ENCODE measurements at places on chromosomes 4 and X.

- no peak for DNase-seq
These were observed 419.8 kb downstream of the GALNTL6 start for GRCh38 chr4:172232966-172233365.

DNA sequence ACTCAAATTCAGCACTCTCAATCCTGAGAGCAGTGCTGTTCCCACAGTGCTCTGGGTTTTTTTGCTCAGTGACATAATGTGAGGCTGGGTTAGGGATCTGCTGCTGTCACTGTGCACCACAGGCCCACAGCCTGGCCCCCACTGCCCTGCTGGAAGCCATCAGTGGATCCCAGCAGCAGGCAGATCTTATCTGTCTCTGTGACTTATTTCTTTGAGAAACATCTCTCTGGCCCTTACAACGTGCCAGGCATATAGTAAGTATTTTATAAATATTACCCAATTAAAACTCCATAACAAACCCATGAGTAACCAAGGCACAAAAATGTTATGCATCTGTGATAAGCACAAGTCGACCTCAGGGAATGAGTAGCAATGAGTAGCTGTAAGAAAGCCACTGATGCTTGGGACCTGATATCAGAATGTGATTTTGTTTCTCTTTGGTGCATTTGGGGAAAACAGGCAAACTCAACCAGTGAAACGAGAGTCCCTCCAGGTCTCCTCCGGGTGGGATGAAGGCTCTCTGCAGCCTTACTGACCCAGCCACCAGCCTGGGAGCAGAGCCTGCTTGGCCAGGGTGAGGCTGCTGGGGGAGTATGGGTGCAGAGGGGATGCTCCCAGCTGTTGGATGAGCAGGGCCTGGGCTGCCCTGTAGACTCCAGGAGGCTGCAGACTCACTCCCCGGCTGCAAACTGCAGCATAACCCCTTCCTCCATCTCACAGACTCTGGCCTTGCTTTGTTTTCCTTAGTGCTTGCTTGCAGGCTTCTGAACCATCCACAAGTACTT is 172.7 kb upstream of the LNX1 start:
- no peak for DNase-seq

DNA sequence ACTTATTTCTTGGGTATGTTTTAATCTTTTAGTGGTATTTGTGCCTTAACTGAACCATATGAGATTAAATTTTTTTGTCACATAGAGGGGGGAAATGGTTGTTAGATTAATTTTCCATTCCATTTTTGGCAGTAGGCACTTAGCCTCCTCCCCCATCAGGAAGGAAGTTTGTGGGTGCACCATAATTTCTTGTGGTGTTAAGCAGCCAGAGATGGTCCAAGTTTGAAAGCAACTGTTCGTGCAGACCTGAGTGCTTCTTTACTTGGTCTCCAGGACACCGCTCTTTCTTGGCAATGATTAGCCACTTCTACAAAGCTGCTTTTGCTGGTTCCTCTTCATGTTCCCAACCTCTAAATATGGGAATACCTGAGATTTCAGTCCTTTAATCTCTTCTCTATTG is 92.7 kb upstream of the RPL34 start:
- DNase-seq: no peak

GRCh38 chrX:1658071-1658491 is 43.2 kb downstream of the ASMT start:
- no peak for DNase-seq

- DNase-seq: no peak
These were observed 3.8 kb upstream of the TRIML2 start for GRCh38 chr4:188113156-188113555.

DNA sequence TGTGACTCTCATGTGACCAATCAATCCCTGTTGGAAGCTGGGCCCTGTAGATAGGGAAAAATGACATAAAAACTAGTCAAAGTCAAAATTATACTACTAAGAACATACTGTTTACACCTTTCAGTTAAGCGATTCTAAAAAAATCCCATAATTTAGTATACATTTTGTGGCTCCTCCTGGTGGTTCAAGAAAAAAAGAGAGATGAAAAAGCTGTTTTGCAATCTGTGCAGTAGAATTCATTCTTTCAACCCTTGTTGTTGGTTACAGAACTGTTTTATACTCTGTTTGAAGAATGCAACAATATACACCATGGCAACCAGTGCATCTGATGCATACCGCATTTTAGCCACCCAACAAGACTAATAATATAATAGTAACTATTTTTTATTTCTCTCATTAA is 66.8 kb upstream of the ANK2 start:
- DNase-seq: no peak

GRCh38 chr4:508675-509638 is 9.9 kb downstream of the PIGG start:
- no peak for DNase-seq

- DNase-seq: no peak
These were observed 54.5 kb downstream of the LDB2 start for GRCh38 chr4:16843831-16844508.

DNA sequence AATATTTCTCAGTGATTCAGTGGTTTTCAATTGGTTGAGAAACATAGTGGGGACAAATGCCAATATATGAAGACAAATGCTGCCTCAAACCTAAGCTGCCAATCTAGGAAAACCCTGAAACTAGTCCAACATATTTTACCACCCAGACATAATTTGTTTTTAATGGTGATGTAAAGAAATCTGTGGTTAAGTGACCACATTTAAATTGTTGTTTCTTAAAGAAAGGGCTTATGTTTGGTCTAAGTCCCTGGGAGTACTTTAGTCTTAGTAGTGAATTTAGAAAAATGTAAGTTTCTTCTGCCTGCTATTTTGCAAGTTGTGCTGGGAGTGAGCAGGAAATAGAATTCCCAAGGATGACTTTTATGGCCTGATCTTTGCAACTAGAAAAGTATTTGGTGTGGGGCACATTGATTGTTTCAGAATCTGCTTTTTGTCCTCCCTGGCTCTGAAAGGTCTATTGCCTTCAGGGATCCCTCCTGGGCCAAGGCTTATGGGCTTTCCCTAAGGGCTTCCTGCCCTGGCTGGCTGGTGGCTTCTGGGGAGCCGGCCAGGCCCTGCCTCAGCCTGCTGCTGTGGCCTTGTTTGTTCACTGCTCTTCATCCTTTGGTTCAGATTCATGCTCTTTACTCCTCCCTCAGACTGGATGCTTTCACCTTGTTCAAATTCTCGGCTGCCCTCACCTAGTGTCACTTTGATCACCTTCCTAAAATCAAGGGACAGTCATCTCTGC is 169.8 kb upstream of the JADE1 start:
- DNase-seq: no peak

DNA sequence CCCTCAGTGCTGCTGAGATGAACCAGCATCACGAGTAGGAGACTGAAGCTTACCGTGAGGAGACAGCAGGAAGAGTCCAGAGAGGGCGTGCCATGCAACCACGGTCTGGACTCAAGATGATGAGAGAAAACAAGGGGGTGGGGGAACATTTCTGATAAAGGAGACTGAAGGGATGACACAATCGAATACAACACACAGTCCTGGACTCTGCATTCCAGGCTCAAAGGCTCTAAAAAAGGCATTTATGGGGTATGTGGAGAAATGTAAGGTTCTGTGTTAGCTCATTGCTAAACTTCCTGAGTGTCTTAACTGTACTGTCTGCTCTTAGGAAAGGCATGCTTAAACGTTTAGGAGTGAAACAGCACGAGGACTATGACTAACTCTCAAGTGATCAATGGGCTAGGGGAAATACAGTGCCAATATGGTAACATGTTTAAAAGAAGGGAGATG is 20.6 kb upstream of the IRAK1 start:
- DNase-seq: no peak

DNA sequence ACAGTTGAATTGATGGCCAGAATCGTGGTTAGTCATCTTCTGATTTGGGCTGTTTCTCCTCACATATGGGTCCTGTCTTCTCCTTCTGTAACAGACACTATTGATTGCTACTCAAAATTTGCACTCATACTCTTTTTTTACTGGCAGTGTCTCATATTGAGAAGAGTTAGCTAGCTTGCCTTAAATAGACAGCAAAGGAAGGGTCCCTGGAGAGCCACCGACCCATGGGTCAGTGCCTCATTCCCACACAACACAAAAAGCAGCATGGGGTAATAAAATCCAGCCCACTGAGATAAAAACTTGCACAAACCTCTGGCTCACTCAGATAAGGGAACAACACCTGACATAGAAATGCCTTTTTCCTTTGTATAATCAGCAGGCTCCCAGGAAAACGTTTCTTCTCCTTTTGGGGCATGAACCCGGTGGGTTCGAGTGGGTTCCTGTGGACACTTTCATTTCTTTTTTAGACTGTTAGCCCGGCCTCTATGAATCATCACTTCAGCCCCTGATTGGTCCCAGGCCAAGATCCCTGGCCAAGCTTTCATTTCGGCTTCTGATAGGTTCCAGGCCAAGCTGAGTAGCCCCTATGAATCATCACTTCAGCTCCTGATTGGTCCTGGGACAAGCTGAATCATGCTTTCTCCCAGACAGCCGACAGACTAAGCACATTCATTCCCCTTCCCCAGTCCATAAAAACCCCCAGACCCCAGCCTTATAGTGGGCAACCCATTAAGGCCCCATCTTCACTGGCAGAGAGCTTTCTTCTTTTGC is 408.1 kb downstream of the DCAF12L2 start:
- no peak for DNase-seq

GRCh38 chrX:3567686-3568085 is 145.8 kb downstream of the PRKX start:
- no peak for DNase-seq

DNA sequence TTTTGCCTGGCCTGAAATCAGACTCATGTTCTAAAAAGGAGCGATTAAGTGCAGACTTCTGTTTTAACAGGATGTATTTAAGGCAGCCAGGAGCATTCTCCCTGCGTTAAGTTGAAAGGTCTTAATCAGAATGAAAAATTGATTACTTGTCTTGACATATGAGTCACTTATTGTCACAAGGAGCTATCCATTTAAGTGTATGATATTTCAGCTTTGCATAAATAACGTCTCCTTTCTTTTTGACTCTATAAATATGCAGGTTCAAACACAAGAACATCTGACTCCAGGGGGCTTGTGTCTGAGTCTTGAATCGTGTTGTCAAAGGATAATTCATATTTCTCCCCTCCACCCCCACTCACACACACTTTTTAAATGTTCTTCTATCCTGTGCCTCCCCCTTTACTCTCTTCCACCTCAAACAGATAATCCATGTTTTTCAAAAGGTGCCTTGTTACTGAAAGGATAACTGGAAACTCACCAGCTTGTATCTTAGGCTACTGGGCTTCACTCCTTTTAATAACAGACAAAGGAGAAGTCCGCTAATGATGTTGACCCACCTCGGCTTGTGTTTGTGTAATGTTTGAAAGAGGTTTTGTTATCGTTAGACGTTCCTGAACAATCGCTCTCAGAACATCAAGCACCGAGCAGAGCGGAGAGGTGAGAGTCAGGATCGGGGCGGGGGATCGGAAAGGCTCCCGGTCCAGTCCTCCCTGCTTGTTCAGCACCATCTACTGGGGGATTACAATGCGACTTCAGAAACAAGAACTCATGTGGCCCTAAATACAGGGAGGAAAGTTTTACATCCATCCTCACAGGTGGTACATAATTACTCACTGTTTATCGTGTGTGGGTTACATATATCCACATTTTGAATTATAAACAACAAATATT is 107.5 kb upstream of the RPL34 start:
- DNase-seq: peak; percentile 11

DNA sequence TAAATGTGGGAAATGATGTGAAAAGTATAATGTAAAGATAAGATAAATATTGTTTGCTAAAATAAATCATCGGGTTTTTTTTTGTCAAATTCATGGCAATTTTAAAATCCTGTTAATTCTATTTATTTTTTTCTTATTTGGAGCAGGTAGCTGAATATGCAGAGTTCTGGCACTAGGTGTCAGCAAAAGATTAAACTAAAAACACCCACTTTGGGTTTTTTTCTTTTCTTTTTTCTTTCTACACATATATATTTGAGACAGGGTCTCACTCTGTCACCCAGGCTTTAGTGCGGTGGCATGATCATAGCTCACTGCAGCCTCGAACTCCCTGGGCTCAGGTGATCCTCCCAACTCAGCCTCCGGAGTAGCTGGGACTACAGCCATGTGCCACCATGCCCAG is 6.9 kb upstream of the RAP2C start:
- no peak for DNase-seq

DNA sequence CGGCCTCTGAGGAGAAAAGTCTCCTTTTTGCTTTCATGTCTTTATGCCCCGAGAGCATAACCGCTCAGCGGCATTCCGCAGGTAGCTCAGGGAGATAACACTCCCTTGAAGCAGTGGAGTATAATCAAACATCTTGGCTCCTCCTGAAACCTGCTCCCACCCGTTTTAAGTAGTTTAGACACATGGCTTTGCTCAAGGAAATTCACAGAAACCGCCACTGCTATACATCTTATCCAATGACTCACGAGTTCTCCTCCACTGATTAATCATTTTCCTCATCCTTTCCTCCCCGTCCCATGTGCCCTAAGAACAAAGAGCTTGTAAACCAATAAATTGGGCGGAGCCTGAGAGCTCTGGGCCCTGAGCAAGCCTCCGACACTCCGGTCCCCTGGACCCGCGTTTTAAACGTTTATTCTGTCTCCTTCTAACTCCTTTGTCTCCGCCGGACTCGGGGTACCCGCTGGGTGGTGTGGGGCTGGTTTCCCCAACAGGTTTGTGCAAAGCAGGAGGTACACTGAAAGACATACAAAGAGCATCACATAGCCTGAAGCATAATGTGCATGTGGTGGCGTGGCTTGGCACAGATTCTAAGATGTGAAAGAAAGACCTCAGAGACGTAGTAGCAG is 401.2 kb downstream of the TLL1 start:
- DNase-seq: no peak

GRCh38 chr4:45741897-45742296 is 382.0 kb downstream of the GABRG1 start:
- DNase-seq: no peak

DNA sequence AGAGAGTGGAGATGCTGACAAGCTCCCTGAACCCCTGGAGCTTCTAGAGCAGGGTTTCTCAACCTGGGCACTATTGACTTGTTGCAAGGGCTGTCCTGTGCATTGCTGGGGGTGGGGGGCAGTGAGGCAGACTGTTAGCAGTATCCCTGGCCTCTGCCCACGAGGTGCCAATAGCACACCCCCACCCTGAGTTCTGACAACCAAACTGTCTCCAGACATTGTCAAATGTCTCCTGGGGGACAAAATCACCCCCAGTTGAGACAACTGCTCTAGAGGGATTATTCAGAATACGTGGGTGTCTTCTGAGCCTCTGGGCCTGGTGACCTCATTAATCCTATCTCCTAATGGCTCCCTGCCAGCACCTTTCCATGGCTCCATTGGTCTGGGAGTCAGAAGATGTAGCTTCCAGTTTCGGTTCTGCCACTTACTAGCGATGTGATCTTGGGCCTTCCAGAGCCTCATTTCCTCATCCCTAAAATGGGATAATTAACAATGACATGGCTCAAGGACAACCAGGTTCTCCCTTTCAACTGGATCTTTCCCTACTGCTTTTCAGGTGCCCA is 17.6 kb upstream of the PJA1 start:
- no peak for DNase-seq

- no peak for DNase-seq
These were observed 32.0 kb downstream of the VSIG4 start for GRCh38 chrX:66007851-66008250.

- DNase-seq: no peak
These were observed 318.4 kb downstream of the DHX15 start for GRCh38 chr4:24265989-24266388.
